ENCODE measurements at places on chromosomes 2 and 18.

DNA sequence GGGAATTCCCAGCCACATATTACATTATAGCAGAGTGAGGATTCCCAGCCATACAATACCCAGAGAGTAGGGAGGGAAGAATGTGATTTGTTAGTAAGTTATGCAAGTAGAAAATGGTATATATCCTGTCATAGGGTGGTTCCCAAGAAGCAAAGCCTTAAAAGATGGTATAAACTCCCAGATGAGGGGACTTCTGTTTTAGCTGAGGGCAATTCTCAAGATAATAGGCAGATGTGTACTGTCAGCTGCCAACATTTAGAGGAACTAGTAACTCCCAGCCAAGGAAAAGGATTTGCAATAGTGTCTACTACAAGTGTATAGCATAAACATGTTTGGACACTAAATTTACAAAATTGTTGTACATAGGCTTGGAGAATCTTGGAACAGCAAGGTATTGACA is 86.5 kb downstream of the XDH start:
- DNase-seq: no peak

GRCh38 chr2:56753182-56753581 is 569.4 kb downstream of the CCDC85A start:
- DNase-seq: no peak

GRCh38 chr2:122166820-122167219 is 411.4 kb downstream of the TSN start:
- no peak for DNase-seq

DNA sequence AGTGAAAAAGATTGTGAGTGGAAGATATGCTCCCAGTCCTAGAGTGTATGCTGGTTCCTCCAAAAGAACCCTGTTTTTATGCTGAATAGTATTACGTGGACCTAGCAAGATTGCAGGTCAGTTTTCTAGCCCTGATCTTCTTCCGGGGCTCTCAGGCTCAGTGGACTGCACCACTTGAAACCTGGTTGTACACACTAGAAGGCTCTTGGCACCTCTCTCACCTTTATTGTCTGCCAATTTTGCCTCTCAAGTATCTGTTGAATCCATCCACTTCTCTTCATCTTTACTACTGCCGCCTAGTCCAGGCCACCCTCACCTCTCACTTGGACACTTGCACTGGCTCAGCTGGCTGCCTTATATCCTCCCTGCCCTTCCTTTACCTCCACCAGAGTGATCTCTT is 16.8 kb downstream of the TTC39C start:
- DNase-seq: no peak

DNA sequence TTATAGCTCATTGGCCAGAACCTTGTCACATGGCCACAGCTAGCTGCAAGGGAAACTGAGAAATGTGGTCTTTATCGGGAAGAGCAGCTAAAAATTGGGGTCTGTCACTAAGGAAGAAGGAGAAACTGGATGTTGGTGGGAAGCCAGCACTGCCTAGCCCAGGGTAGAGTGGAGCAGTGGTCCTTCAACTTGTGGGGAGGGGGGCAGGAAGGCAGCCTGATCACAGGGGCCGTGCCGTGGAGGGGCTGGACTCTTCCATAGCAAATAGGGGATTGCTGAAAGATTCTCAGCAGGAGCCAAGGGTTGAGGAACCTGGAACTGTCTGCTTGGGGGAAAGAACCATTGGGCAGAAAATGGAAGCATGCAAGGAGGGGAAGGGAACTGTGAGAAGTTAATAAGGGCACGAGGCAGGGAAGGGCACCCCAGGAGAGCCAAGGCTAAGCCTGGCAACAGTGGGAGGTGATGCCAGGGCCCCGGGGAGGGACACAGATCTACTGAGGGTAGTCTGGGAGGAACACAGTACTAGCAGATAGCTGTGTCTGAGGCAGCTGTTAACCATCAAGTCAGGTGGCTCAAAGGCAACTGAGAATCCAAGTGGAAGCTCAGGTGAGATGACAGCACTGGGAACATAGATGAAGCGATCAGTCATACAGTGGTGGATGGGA is 5.9 kb upstream of the NEURL3 start:
- no peak for DNase-seq

DNA sequence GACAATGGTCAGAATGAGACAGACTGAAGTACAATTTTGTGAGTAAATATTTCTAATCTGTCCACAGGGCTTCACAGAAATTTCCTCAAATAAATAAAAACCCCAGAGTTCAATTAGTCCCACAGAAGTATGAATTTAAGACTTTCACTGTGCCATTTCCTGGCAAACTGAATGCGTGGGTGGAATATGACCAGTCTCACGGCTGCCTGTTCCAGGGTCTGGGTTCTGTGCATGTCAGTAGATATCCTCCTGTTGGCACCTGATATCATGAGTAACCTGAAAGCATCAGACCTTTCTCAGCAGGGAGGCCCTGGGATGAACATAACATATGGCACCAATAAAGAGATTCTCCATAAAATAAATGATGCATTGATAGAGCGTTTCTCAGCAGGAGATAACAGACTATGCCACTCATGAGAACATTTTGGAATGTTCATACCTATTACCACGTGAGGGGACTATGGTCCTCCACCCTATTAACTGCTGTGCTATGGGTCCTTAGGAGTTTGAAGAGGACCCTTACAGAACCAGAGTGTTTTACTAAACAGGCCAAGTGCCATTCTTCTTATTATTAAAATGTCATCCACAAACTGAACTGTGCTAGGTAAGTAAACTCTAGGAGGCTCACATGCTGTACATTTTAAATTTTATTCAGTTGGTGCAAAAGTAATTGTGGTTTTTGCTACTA is 10.6 kb upstream of the MALL start:
- no peak for DNase-seq

GRCh38 chr2:62473246-62473827 is 32.7 kb downstream of the TMEM17 start:
- DNase-seq: no peak
